ENCODE measurements at places on chromosomes 4 and X.

GRCh38 chr4:4880492-4880891 lies 21.0 kb downstream of the MSX1 start:
- peak; percentile 4 for DNase-seq

DNA sequence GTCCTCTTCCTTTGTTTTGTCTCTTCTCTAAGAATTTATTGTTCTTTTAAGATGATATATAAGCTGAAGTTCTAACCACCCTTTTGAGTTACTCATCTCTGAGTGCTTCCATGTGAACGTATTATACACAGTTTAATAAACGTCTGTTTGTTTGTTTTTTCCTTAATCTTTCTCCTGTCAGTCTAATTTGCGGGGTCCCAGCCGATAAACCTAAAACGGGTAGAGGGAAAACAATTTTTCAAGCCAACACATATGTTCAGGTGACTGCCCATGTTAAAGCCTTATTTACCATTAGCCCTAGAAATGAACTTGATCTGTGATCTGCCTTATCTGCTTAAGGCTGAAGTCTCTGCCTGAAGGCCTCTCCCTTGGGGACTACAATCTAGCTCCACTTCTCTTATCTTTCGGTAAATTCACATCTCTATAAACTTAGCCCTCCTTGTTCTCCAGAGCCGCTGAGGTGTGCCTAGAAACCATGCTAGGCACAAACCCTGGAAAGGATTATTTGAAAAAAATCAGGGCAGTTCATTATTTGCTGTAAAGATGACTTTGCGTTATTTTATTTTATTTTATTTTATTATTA lies 158.8 kb downstream of the CAMK2D start:
- DNase-seq = no peak

GRCh38 chrX:55161581-55161980 lies 58.6 kb upstream of the PAGE5 start:
- DNase-seq = no peak

DNA sequence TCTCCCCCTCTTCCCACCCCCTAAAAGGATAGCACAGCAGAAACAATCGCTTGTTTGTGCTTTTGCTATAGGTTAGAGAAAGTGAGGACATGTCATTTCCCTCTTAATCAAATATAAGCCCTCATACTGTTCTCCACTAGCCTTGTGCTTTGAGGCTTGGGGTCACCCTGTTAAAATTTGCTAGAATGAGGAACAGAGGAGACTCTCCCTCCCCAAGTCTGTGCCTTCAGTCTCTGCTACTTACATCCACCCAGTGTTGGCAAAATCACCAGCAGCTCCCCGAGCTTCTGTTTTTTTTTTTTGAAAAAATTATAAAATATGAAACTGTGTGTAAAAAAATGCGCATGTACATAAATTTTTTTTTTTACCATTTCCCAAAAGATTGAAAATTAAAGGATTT lies 19.3 kb downstream of the KLF3 start:
- DNase-seq = no peak

GRCh38 chr4:114052227-114052626 lies 72.8 kb upstream of the ARSJ start:
- DNase-seq = no peak

DNA sequence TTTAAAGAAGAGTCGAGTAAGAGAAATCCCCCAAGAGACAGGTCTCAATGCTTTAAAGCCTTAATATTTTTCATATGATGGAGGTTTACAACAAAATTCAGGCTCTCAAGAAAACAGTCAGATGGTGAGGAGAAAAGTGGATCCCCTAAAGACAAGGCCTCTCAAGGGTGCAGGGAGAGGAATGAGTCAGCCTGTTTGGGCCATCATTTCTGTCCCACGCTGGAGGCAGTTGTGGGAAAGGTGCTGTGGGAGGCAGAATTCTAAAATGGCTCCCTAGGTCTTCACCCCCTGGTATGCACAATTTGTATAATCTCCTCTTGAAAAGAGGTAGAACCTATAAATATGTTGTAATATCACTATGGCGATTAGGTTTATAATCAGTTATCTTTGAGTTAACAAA lies 4.6 kb upstream of the TIFA start:
- DNase-seq = no peak

DNA sequence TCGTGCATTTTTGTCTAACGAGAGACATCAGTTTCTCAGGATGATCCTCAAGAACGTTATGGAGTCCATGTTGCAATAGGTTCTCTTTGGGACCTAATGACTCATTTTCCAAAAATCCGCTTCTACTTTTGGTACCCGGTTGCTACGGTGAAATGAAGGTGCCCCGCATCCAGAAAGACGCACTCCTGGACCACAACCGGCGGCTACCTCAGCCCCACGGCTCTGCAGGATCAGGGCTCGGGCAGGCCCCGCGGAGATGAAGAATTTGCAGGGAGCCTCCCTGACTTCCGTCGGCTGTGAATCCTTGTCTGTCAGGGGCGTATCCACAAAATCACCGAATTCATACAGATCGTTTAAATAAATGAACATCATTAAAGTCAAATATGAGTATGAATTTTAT lies 15.6 kb downstream of the GTPBP6 start:
- DNase-seq = no peak

GRCh38 chr4:53622739-53623151 lies 31.5 kb upstream of the LNX1 start:
- DNase-seq = no peak

DNA sequence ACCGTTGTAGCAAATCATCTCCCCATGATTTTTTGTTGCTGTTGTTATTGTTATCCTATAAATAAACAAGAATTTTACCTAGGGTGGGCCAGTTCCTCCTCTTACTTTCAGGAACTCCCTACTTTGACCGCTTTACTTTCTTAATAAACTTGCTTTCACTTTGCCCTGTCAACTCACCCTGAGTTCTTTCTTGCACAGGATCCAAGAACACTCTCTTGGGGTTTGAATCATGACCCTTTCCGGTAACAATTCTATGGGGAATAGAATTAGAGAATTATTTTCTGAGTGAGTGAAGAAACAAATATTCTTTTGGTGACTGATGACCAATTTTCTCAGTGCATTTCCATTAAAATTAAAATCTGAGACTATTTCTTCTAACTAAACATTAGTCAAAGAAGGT lies 584.0 kb upstream of the TENM3 start:
- DNase-seq = no peak

DNA sequence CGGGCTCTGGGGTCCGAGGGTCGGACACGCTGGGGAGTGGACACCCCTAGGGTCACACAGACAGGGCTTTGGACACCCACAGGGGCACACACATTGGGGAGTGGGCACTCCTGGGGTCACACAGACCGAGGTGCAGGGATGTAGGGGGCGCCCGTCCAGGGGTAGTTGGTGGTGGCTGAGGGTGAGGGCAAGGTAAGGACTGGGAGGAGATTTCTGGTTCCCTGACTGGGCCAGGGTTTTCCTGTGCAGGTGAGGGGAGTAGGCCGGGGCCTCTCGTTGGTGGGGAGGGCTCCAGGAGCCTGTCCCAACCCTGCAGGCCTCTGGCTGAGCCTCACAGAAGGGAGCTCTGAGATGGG lies 21.9 kb upstream of the WDR45 start:
- no peak for DNase-seq

DNA sequence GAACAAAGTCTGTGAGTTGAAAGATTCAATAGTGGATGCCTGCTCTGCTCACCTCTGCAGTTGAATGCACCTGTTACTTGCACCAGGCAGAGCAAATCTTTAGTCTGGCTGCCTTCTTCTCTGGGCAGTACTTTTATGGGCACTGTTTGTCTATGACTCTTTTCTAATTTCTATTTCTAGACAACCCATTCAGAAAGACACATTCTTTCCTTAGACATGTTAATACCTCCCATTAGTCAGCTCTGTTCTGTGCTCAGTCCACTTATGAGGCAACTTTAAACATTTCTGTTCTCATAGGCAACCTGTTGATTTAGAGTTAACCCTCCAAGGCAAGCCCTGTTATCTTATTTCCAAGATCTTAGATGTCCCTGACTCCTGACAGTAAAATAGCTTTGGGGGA lies 108.9 kb downstream of the SYNPO2 start:
- no peak for DNase-seq

- no peak for DNase-seq
Measured at GRCh38 chr4:2861631-2862436, 18.2 kb downstream of the ADD1 start.

DNA sequence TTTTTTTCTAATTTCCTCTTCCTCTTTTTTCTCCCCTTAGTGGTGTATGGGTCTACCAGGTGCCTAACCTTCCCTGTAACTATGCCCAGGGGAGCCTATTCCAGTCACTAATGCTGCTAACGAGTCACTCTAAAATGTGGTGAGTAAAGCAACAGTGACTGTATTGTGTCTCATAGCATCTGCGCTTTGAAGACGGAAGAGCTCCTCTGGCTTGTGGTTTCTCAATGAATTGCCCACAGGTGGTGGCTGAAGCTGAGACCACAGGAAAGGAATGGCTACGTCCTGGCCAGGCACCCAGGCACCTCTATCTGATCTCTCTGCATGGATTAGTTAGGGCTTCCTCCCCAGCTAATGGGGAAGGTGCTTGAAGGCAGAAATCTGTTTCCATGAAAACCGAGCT lies 763.5 kb upstream of the FRG1 start:
- DNase-seq = no peak

GRCh38 chrX:13412208-13412600 lies 92.4 kb upstream of the ATXN3L start:
- no peak for DNase-seq

- DNase-seq = no peak
Measured at GRCh38 chr4:60588556-60588955, 611.6 kb upstream of the ADGRL3 start.

DNA sequence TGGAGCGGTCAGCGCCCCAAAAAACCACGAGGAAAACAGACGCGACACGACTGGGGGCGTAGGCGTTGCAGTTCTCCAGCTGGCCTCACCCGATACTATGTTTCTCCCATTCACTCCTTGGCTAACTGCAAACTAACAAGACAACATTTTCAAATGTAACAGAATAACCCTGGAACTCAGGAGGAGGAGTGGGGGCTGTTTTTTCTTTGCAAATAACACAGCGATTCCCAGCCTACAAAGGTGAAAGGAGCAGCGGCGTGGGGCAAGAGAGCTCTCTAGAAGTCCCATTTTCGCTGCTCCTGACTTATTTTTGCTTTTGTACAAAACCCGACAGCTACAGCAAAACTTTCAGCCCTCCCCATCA lies 1.6 kb downstream of the SOX3 start:
- DNase-seq = no peak

- peak; percentile 30 for DNase-seq
Measured at GRCh38 chr4:49032440-49033161, 46.5 kb downstream of the CWH43 start.

DNA sequence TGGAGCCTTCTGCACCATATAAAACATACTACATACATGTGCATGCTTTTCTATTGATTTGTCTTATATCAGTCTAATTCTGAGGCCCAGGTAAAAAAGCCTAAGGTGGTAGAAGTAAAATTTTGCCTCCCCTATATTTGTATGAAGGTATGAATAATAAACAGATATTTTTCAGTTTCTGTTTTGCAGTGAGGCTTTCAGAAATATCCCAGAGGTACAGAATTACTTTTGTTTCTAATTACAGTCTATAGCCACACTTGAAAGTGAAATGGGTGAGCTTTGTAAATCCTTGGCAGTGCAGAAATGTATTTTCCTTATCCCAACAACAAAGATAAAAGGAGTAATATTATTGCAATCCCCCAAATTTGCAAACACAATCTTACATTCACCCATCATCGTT lies 59.5 kb downstream of the DDX60 start:
- no peak for DNase-seq

GRCh38 chr4:85580489-85580888 lies 105.5 kb downstream of the ARHGAP24 start:
- DNase-seq = no peak

- no peak for DNase-seq
Measured at GRCh38 chr4:42136371-42136770, 16.1 kb downstream of the BEND4 start.

DNA sequence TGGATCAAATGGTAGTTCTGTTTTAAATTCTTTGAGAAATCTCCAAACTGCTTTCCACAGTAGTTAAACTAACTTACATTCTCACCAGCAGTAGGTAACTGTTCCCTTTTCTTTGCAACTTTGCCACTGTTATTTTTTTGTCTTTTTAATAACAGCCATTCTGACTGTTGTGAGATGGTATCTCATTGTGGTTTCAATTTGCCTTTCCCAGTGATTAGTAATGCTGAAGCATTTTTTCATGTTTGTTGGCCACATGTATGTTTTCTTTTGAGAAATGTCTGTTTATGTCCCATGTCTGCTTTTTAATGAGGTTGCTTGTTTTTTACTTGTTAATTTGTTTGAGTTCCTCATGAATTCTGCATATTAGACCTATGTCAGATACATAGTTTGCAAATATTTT lies 198.8 kb downstream of the RAB28 start:
- DNase-seq = no peak

- peak; percentile 63 for DNase-seq
Measured at GRCh38 chr4:7803992-7804755, 135.5 kb downstream of the AFAP1 start.

DNA sequence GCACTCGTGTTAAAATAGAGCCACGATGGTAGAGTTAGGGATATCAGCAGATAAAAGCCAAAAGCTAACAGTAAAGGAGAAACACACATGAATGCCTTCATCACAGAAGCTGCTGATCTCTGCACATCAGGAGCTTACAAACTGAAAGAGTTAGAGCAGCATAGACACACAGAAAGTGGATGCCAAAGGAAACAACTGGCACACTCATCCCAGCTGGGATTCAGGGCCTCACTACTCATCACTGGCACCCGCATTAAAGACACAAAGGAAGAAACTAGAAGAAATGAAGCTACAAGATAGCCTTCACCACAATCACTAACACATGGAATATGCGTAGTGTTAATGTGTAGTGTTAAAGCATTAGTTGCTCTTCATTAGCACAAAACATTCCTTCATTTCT lies 156.4 kb upstream of the TBL1X start:
- no peak for DNase-seq

All from SW 1271 (cell line).